Glutamatergic neuron (in vitro differentiated cells): ENCODE measurements at places on chromosomes 12 and 14.

- DNase-seq: no peak
Observed at GRCh38 chr14:85223667-85224066, 306.3 kb upstream of the FLRT2 start.

GRCh38 chr12:77599782-77600467 is 230.8 kb upstream of the NAV3 start:
- no peak for DNase-seq

GRCh38 chr14:99575043-99576023 is 28.7 kb downstream of the CCDC85C start:
- no peak for DNase-seq

GRCh38 chr12:28223025-28223554 is 32.8 kb downstream of the CCDC91 start:
- no peak for DNase-seq

DNA sequence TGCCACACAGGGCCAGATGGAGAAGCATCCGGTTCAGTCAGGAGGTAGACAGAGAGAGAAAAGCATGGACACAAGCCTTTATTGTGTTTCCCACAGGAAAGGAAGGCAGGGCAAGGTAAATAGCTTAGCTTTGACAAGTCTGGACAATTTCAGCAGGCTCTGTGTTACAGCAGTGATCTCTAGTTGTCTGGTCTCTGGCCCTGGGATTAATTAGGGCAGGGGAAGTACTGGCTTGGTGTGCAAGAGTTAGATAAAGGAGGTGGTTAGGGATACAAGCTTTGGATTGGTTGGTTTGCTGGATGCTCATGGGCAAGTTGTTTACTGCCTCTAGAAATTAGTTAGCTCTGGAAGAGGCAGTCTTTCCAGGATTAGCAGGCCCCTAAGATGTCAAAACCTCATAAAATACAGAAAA is 15.1 kb upstream of the NGDN start:
- DNase-seq: no peak

DNA sequence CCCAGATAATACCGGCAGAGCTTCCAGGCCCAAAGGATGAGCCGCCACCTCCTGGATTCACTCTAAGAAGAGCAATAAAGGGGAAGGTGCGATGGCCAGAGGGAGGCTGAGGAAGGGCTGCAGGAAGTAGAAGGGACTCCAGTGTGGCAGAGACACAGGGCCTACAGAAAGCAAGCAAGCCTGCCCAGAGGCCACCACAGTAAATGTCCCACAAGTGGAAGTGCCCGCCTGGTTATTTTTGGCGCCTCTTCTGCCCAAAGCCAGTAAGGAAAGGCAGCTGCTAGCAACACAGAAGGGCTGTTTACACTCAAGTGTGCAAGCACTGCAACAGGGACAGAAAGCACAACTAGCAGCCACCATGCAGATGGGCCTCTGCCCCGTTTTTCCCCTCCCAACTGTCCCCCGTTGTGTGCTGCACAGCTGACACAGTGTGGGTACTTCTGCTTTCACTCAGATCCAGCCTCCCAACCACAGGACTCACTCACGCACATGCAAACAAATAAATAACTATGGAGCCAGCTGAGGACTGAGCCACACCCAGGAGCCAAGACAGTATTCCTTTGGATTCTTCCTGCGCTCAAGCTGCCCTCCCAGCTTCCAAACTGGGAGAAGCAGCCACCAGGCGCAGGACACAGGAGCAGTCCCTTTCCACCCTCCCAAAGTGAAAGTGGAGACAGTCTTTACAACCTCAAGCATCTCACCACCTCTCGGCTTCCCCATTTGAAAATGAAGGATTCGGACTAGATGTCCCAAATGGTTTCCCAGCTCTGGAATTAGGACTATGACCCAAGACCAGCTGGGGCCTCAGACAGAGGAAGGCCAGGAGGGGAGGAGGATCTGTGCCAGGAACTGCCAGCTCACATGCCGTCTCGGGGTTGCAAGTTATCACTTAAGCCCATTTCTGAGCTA is 40.0 kb upstream of the PNMA1 start:
- DNase-seq: no peak

DNA sequence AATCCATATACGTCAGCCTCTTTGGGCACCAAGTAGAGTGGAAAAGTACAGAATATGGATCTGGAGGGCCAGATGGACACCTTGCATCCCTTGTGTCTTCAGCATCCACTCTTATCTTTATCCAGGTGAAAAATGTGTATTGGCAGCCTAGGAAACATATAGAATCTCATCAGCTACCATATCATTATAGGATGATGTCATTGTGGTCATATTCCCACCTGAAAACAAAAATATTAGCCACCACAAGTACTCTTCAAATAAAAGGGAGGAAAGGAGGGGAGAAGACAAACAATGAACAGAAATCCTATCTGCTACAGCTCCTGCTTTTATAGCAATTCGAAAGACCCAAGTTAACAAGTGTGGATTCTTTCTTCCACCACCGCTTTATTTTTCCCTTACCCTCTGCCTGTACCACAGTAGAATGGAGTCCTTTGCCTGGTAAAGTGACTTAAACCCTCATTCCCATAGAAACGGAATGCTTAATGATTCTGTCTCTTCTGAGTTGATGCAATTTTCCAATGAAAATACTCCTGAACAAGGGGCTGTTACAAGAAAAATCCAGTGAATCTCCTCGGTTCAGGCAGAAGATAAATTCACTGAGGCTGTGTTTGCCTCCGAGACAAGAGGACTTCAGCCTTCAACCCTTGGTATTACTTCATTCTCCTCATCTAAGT is 13.8 kb upstream of the IL26 start:
- DNase-seq: no peak

- no peak for DNase-seq
Observed at GRCh38 chr14:79242666-79243065, 968.6 kb downstream of the DIO2 start.

GRCh38 chr14:54621686-54622085 is 54.8 kb downstream of the SAMD4A start:
- no peak for DNase-seq

DNA sequence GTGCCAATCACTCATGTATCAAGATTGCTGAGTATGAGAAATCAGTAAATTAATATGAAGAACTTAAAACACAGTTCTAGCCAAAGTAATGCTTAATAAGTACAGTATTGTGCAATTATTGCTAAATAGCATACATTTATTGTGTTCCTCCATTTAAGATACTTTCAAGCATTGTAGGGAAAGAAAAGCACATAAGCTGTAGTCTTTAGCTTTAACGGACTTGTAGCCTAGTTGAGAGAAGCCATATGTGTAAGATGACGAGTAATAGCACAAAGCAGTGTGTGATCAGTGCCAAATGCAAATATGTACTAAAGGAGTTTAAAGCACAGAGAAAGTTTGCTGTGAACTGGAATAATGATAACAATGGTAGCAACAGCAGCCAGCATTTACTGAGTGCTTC is 38.1 kb downstream of the ETV6 start:
- DNase-seq: no peak

DNA sequence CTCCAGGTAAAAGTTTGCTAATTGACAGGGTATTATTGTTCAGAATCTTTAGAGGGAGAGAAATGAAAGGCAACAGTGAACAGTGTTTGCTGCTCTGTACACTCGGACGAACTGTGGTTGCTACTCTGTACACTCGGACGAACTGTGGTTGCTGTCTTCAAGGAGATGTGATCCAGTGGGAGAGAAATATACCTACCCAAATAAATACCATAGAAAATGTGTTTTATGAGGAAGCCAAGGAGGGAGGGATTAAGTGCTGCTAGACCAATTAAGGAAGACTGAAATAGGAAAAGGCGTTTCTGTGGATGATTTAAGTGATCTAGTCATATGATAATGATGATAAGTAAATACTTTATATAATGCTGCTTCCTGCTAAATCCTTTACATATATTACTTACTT is 2.7 kb downstream of the STK38L start:
- DNase-seq: no peak

DNA sequence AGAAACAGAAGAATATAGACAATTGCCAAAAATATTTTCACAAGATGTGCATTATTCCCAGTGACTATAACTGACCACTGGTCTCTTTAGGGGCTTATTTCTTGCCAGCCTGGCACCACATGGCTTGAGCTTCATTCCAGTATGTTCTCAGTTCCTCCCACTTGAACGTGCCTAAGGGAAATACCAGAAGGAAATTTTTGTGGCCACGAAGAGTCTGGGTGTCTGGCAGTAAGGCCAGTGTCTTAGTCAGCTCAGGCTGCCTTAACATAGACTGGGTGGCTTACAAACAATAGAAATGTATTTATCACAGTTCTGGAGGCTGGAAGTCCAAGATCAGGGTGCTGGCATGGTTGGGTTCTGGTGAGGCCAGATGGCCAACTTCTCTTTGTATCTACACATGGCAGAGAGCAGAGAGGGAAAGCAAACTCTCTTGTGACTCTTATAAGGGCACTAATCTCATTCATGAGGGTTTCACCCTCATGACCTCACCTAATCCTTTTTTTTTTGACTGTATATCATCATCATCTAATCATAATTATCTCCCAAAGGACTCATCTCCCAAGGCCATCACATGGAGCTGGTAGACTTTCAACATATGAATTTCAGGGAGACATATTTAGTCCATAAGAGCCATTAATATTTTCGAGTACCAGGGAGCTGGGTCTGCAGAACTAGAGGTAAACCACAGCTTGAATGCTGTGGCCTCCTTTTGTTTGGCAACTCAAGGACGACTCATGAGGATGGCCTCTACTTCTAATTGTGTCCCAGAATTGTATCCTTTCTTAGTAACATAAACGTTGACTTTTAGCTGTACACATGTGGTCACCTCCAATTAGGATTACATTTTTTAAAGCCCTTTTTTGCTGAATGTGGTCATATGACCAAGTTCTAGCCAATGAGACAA is 5.1 kb upstream of the SMOC1 start:
- DNase-seq: no peak

- DNase-seq: no peak
Observed at GRCh38 chr12:52542785-52543318, 10.1 kb downstream of the KRT71 start.

- peak; percentile 77 for DNase-seq
Observed at GRCh38 chr14:60514741-60515491, 6.0 kb downstream of the SIX6 start.

DNA sequence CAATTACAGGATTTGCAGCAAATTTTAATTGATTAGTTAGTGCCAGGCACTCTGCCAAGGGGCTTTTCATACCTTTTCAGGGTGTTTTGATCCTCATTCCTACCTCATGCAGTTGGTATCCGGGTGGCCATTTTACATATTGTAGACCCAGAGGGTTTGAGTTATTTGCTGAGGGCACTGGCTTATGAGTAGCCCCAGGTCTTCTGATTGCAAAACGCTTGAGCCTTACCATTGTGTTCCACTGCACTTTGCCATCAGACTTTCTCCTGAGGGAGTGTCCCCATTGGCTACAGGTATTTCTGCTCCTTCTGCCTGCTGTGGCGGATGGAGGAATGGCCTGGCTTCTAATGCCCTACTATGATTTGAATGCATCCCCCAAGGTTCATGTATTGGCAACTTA is 257.8 kb upstream of the CRY1 start:
- no peak for DNase-seq

- no peak for DNase-seq
Observed at GRCh38 chr12:104486943-104487819, 30.4 kb downstream of the CHST11 start.

GRCh38 chr12:31201382-31201781 is 124.6 kb downstream of the SINHCAF start:
- no peak for DNase-seq
